Stimulated activated CD8-positive, alpha-beta memory T cell treated with anti-CD3 and anti-CD28 coated beads, Interleukin-4, amount 100 ng/mL, for 4 hours (primary cell): ENCODE measurements at places on chromosomes 5 and 9.

GRCh38 chr5:60382716-60383115, 317.2 kb downstream of the DEPDC1B start:
- DNase-seq: no peak

- no peak for DNase-seq
Measured at GRCh38 chr5:36160617-36161016, 8.7 kb downstream of the SKP2 start.

DNA sequence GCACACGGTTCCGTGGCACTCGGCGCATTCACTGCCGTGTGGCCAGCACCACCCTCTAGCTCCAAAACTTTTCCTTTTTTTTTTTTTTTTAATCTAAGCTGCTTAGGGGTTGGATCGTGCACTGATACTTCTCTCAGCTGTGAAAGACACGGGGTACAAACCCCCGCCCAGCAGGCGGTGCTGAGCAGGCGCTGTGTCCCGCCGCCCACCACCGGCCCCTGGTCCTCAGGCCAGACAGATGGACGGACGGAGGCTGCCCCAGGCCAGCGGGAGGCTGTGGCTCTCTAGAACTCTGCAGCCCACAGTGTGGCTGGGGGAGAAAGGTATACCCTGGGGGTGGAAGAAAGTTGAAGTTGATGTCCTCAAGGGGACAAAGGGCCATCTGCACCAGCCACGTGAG, 6.2 kb downstream of the AGPAT2 start:
- no peak for DNase-seq

GRCh38 chr9:82082563-82082962, 94.0 kb downstream of the SPATA31D1 start:
- DNase-seq: no peak

GRCh38 chr9:113531919-113532808, 68.6 kb downstream of the RGS3 start:
- DNase-seq: no peak

DNA sequence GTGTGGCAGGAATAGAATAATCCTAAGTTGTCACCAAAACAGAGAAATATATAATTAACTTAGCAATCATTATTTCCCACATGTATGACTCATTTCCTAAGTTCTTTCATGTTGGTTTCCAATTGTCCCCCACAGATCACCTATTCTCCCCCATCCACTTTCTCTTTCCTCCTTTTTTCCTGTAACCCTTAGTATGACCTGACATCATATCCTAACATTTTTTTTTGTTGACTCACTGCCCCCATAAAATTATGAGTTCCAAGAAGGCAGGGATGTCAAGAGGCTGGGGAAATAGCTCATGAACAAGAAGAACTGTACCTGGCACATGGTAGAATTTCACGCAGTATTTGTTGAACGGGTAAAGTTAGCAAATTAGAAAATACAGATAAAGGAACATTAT, 186.7 kb downstream of the DCP2 start:
- DNase-seq: no peak

GRCh38 chr9:129891569-129891968, 56.3 kb downstream of the USP20 start:
- no peak for DNase-seq

- no peak for DNase-seq
Measured at GRCh38 chr9:133960568-133961129, 31.5 kb downstream of the VAV2 start.

DNA sequence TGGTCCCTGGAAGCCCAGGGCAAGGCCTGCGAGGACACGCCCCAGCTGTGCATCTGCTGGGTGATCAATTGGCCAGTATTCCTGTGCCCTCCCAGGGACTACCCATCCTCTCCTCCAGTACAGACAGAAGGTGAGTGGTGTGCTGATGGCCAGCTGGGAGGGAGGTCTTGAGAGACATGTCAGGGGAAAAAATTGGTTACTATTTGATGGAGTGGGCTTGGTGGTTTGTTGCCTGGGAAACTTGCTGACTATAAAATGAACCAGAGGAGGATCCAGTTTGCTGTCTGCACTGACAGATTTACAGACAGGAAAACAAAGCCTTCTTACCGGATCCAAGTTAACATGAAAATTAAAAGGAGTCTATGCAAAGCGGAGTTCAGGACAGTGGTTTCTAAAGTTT, 40.3 kb downstream of the MAP1B start:
- DNase-seq: no peak

- DNase-seq: no peak
Measured at GRCh38 chr9:31783491-31783890, 601.0 kb upstream of the ACO1 start.

- DNase-seq: no peak
Measured at GRCh38 chr9:35274993-35275392, 113.2 kb downstream of the UNC13B start.

DNA sequence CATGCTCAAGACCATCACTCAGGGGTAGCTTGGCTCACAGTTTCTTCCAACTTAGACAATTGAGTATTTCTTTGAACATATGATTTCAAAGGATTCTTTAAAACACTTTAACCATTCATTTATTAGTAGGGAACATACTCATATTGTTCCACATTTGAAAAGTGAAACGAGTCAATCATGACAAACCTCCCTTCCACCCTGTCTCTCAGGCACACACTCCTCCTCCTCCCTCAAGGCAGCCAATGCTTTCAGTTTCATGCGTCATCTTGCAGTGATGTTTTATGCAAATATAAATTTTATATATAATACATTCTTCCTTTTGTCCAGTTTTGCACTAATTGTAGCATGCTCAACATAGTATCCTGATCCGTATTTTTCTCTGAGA, 126.0 kb upstream of the BOD1 start:
- no peak for DNase-seq

GRCh38 chr5:141421489-141421855, 621 bp downstream of the PCDHGA11 start:
- DNase-seq: no peak

GRCh38 chr5:171934586-171934985, 71.9 kb downstream of the FBXW11 start:
- no peak for DNase-seq

GRCh38 chr9:136175616-136176197, 29.2 kb downstream of the LHX3 start:
- DNase-seq: no peak

- no peak for DNase-seq
Measured at GRCh38 chr5:37938076-37938852, 98.4 kb upstream of the GDNF start.

DNA sequence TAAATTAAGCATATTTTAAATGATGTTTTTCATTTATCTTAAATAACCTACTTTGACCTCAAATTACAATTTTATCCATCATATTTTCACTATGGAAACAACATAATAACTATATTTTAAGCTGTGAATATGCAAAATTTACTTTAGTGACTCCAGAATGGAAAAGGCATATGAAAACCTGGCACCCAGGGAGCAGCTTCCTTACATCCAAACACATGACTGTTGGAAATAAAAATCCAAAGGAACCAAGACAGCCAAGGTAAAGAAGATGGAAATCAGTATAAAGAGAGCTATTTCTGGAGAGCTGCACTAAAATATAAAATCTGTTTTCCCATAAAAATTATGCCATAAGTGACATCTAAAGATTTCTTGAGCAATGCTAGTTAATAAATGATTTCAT, 140.3 kb upstream of the FTMT start:
- DNase-seq: no peak
